ENCODE measurements at places on chromosomes 1 and 21.

DNA sequence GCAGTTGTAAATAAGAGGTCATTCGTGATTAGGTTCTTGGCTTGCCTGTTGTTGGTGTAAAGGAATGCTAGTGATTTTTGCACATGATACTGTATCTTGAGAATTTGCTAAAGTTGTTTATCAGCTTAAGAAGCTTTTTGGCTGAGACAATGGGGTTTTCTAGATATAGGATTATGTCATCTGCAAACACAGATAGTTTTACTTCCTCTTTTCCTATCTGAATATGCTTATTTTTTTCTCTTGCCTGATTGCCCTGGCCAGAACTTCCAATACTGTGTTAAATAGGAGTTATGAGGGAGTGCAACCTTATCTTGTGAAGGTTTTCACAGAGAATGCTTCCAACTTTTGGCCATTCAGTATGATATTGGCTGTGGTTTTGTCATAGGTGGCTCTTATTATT, 576.1 kb upstream of the RGS18 start:
- DNase-seq = no peak

- DNase-seq = no peak
Observed at GRCh38 chr1:203145321-203146041, 18.0 kb downstream of the ADORA1 start.

- DNase-seq = no peak
Observed at GRCh38 chr1:222843469-222844410, 28.9 kb downstream of the DISP1 start.

DNA sequence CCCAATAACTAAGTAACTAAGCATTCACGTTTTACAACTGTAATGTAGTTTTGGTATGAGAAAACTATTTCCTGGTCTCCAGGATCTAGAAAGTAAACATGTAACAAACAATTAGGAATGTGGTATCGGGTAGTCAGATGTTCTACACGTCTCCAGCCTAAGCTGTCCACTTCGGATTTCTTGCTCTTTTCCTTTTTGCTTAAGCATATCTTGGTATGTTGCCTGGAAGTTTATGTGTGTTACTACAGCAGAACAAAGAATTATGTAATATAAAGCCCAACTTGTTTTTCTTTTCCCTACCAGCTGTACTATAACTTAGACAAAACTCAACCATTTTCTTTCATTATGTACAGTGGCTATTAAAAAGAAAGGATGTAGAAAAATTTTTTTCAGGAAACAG, 20.4 kb upstream of the WARS2 start:
- no peak for DNase-seq

DNA sequence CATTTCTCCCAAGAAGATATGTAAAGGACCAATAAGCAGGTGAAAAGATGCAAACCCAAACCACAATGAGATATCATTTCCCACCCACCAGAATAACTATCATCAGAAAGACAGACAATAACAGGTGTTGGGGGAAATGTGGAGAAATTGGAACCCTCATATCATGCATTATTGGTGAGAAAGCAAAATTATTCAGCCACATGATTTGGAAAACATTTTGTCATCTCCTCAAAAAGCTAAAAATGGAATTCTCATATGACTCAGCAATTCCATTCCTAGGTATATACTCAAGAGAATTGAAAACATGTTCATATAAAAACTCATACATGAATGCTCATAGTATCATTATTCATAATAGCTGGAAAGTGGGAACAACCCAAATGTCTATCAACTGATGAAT, 25.1 kb upstream of the RNF186 start:
- no peak for DNase-seq

DNA sequence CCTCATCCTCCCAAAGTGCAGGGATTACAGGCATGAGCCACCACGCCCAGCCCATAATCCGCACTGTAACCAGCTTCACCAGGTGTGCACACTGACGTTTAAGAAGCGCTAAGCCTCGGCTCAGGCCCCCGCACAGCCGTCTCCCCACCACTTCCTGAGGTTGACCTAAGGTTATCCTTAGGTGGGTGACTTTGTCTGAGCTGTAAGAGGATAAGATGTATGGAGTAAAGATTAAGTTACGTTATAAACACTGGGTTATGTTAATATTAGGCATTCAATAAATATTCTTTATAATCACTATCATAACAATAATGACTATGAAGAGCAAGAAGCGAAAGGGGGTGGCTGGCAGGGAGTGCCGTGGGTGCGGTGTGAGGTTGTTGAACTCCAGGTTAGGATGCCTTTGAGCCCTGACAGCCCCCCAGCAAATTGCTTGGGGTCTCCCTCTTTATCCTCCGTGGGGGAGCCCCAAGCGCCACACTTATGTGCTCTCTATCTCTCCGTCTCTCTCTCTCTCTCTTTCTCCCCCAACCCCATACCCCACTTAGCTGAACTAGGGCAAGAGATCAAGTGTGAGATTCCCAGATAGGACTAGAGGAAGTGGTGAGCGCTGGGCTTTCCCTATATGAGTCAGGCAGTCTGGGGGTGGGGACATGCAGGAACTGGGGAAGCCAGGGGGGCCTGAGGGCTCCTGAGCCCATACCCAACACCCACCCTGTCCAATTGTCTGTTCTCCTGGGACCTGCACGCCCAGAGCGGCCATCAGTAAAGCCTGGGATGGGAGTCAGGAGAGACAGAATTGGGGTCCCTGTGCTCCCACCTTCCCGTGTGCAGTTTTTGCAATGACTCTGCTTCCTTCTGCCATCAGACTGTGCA, 7.6 kb downstream of the EFHD2 start:
- DNase-seq = peak; percentile 16

GRCh38 chr1:160534823-160535605, 12.0 kb upstream of the SLAMF6 start:
- no peak for DNase-seq

- no peak for DNase-seq
Observed at GRCh38 chr1:232327899-232328298, 302.0 kb downstream of the SIPA1L2 start.

GRCh38 chr1:218705391-218705790, 360.3 kb downstream of the TGFB2 start:
- no peak for DNase-seq

- no peak for DNase-seq
Observed at GRCh38 chr1:89746424-89747149, 74.2 kb upstream of the LRRC8D start.

- DNase-seq = no peak
Observed at GRCh38 chr1:221823149-221823548, 81.3 kb upstream of the DUSP10 start.

- no peak for DNase-seq
Observed at GRCh38 chr1:234730475-234730769, 120.4 kb upstream of the IRF2BP2 start.

GRCh38 chr1:18992646-18993045, 36.2 kb upstream of the IFFO2 start:
- no peak for DNase-seq

DNA sequence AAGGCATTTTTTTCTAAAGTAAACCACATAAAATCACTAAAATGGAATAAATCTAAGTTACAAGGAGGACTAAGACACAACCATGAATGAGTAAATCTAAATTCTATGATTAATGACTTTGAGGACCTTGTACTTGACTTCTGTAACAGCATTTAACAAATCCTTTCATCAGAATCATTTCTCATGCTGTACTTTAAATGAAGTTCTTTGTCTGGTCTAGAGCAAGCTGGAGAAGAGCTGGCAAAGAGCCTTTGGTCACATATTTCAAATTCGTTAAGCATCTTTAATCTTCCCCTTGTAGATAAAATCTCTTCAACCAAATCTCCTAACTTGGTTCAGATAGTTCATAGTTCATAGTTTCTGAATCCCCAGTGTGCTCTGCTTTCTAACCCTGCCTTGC, 405.4 kb downstream of the PTPRC start:
- DNase-seq = no peak

GRCh38 chr1:60245324-60245723, 171.8 kb upstream of the C1orf87 start:
- no peak for DNase-seq

DNA sequence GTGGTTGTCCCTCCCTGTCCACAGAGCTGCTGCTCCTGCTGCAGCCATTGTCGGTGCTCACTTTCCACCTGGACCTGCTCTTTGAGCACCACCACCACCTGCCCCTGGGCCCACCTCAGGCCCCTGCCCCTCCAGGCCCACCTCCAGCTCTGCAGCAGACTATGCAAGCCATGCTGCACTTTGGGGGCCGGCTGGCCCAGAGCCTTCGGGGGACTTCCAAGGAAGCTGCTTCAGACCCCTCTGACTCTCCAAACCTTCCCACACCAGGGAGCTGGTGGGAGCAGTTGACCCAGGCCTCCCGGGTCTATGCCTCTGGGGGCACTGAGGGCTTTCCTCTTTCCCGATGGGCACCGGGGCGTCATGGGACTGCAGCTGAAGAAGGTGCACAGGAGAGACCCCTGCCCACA, 5.9 kb downstream of the RUSC1 start:
- no peak for DNase-seq

GRCh38 chr1:47534436-47534835, 96.6 kb downstream of the FOXD2 start:
- no peak for DNase-seq

DNA sequence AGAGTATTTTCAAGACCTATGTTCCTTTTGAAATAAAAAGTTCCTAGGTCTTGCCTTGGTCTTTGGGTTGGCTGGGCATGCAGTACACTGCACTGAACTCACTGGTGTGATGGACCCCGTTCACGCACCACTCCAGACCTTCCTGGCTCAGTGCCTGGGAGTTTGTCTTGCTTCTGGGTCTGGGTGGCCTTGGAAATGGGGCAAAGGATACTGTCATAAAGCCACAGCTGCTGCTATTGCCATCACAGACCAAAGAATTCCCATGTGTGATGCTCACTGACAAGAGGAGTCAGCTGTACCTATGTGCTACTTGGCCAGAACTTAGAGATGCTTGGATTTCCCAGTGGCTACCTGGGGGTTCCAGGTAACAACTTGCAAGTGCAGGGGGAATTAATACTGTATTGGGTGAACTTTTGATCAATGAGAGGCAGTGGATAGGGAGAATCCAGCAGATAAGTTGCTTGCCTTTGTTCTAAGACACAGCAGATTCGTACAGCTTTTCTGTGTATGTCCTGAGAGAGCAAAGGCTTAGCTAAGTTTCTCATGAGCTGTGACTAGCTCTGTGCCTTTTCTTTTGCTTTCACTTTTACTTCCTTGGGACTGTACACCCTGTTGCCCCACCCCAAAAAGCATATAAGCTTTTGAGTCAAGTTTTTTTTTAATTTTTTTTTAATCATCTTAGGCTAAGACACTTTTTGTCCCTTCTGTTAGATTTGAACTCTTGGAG, 115.3 kb downstream of the RUNX1 start:
- no peak for DNase-seq

GRCh38 chr1:238558746-238559145, 668.0 kb upstream of the ZP4 start:
- no peak for DNase-seq

DNA sequence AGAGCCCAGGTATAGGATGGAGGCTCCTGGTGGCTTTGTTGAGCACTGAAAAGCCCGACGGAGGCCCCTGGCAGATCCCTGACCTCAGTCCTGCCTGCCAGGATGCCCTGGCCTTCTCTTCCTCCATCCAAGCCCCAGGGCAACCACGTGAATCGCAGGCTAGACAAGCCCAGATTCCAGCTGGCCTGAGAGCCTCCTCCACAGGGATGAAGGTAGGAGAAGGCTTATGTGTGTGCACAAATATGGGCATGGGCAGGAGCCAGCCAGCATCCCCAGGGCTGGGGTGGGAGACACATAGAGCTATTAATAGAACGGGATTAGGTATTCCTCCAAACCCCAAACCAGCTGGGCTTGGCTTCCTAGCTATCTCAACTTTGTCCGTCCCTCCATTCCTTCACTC, 4.0 kb upstream of the EXTL1 start:
- no peak for DNase-seq

DNA sequence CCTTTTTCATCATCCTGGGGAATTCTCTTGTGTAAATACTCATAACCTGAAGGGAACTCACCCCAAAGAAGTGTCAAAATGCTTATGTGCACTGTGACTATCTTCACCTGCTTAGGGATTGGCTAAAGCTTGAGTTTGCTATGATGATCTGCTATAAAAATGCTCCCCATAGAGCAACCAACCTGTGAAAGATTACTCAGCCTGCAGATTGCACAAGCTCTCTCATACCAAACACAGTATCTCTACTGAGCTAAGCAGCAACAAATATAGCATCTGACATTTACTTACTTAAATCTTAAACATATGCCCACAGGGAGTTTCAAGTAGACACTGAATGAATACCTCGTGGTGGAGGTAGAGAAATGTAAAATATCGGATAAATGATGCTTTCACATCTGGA, 725.8 kb downstream of the MRPL39 start:
- no peak for DNase-seq

- DNase-seq = no peak
Observed at GRCh38 chr21:45574691-45575090, 32.5 kb upstream of the SLC19A1 start.

DNA sequence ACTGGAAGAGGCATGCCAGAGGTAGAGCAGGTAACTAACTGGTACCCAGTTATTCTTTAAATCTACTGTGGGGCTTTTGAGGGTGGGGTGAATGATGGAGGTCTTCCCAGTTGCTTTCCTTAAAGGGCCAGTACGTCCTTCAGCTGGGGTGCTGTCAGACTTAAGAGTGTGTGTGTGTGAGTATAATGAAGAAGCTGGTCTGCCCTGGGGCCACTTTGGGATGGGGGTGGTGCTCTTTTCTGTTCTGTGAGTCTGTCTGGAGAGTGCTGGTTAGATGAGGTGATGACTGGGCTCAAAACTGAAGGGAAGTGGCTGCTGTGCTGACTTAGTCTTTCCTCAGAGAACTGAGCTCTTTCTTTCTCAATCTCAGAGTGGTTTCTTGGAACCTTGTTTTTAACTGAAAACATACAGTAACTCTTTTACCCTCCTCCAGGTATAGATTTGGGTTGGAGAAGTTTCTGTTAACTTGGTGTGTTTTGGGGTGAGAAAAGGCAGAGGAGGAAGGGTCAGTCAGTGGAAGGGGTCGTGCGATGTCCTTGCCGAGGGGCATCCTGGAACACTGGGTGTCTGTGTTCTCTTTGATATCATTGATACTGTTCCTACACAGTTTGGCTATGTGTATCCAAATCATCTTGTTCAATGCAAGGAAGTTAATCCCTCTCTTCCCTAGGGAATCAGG, 746 bp downstream of the MACF1 start:
- DNase-seq = peak; percentile 80

- no peak for DNase-seq
Observed at GRCh38 chr1:172185211-172185610, 235.3 kb upstream of the C1orf105 start.

DNA sequence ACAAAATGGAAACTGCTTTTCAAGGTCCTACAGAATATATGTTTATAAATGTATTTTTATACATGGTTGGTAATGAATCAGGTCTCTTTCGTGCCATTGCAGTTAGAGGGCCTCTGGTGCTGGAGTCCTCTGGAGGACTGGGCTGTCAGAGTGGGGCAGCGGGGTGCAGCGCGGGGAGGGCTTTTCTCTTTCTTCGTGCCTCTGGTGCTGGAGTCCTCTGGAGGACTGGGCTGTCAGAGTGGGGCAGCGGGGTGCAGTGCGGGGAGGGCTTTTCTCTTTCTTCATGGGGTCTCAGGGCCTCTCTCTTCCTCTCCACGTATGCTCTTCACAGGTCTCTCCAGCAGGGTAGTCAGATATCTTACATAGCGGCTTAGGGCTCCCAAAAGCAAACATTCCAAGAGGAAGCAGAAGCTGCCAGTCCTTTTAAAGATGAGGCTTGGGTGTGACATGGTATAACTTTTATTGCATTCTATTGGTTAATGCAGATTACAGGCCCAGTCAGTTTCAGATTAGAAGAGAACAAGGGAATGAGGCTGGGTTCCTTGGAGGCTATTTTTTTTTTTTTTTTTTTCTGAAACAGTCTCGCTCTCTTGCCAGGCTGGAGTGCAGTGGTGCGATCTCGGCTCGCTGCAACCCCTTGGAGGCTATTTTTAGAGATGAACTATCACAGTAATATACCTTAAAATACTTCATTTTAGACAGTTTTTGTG, 13.1 kb downstream of the SDCCAG8 start:
- no peak for DNase-seq

Data from GDM1 (cell line).